Caco-2 (cell line): ENCODE measurements at places on chromosomes 6 and 20. TPM values are rescaled to one million over a fixed set of nuclear protein-coding genes. Genes with fewer than 3 reads are reported as not detected.
A peak's percentile ranks its signal among the peaks of the same experiment; 100 is the strongest.

- no peaks in the 10 kb centered on the region for H3K36me3 ChIP-seq
- no peak overlapping the region for H3K27ac ChIP-seq
- no peak for DNase-seq
- no peak overlapping the region for H3K4me3 ChIP-seq
- no peaks in the 10 kb centered on the region for H3K4me1 ChIP-seq
These were observed 748.9 kb upstream of the ADGRB3 start for GRCh38 chr6:67886036-67886707.

- no peaks in the 10 kb centered on the region for H3K36me3 ChIP-seq
- no peak for DNase-seq
- H3K27me3 ChIP-seq: no peaks in the 10 kb centered on the region
- H3K4me3 ChIP-seq: no peak overlapping the region
- H3K27ac ChIP-seq: no peak overlapping the region
- H3K4me1 ChIP-seq: 0 out of 2 replicates have a peak, but pooled peaks cover 5% of the 10 kb centered on the region
These were observed 97.8 kb upstream of the JAG1 start for GRCh38 chr20:10771435-10772140.

GRCh38 chr6:142155895-142156757 is 9.1 kb downstream of the VTA1 start:
- no peak overlapping the region for H3K27ac ChIP-seq
- H3K36me3 ChIP-seq: no peaks in the 10 kb centered on the region
- DNase-seq: no peak
- no peaks in the 10 kb centered on the region for H3K4me1 ChIP-seq

TNXB gene
- 2.7 and 3.9 TPM in 2 replicates for total RNA-seq

PTK7 gene
- 175 and 180 TPM in 2 replicates for total RNA-seq

DNA sequence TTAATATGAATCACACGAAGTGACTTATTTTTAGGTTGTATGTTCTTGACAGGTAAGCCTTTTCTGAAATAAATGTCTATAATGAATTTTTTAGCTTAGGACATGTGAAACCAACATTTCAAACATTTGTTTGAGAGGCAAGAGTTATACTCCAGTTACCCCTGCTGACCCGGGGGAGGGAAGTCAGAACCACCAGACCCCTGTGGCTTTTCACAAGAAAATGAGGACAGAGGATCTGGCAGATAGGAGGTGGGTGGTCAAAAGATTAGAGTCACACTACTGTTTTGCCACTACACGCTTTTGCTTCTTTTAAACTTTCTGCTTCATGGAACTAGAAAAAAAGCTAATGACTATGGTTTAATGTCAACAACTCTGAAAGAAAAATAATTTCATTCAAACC is 27.5 kb upstream of the ADGRF4 start:
- H3K27me3 ChIP-seq: no peaks in the 10 kb centered on the region
- no peak overlapping the region for H3K27ac ChIP-seq
- DNase-seq: no peak
- peaks cover 15% of the 10 kb centered on the region for H3K4me1 ChIP-seq

DNA sequence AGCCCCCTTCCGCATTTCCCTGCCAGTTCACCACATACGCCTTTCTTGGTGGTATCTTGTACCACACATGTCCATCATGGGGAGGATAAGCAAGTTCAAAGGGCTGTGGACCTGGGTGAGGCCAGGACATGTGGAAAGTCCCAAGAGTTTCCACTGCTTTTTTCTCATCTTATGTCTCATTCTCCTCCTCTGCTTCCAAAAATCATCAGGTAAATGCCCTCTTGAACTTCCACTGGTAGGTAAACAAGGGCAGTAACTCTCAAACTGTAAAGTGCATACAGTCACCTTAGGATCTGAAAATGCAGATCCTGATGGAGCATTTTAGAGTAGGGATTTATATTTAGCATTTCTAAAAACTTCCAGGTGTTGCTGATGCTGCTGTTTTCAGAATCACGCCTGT is 7.9 kb upstream of the SIRT5 start:
- no peak for DNase-seq
- no peaks in the 10 kb centered on the region for H3K27me3 ChIP-seq
- H3K4me3 ChIP-seq: no peak overlapping the region
- H3K36me3 ChIP-seq: no peaks in the 10 kb centered on the region
- H3K27ac ChIP-seq: no peak overlapping the region

DNA sequence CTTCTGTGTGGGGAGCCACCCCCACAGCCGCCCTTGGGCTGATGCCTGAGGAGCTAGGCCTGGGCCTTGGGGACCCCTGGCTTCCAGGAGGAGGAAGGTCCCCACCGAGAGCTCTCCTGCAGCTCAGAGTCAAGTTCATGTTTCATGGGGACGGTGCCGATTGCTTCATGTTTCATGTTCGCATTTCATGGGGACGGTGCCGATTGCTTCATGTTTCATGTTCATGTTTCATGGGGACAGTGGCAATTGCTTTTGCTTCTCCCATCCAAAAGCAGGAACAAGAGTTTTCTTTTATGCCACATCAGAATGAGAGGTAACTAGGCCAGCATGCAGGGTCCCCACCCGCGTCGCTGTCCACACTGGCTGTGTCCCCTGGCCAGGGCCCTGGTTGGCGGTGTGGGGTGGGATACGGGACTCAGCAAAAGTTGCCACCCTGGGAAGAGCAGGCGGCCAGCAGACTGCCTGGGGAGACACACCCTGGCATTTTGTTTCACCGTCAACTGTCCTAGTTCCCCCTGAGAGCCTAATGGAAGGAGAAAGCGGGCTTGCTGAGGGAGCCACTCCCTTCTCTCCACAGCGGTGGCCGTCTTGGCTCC is 46.0 kb downstream of the DACT2 start:
- DNase-seq: no peak
- peaks cover 39% of the 10 kb centered on the region for H3K4me1 ChIP-seq
- peak overlapping the region; percentile 15; the same call in 1 of the 2 replicates for H3K4me3 ChIP-seq

GRCh38 chr6:45574885-45575284 is 197.2 kb upstream of the SUPT3H start:
- no peak for DNase-seq
- no peak overlapping the region for H3K4me3 ChIP-seq
- no peaks in the 10 kb centered on the region for H3K4me1 ChIP-seq

GRCh38 chr20:49275636-49276035 is 2.2 kb downstream of the ZNFX1 start:
- H3K4me3 ChIP-seq: no peak overlapping the region
- peaks cover 25% of the 10 kb centered on the region for H3K36me3 ChIP-seq
- no peak for DNase-seq
- H3K27ac ChIP-seq: no peak overlapping the region
- no peaks in the 10 kb centered on the region for H3K27me3 ChIP-seq

DNA sequence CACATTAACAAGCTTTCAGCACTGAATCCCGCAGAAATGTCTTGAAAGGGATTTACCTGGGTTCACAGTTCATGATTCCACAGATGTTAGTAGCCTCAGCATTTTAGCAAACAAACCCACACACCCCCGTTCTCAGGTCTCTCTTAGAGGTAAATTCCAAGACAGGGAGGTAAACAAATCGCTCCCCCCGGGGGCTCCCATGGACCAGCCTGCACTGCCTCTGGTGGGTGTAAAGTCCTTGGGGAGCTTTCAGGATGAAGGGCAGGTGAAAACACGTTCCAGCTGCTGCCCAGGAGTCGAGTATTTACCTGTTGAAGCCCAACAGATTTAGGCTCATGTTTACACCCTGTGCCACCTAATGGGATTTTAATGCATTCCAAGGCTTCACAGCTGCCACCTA is 187.0 kb upstream of the FOXQ1 start:
- H3K27ac ChIP-seq: no peak overlapping the region
- H3K4me3 ChIP-seq: no peak overlapping the region
- no peaks in the 10 kb centered on the region for H3K36me3 ChIP-seq
- peak; percentile 72 for DNase-seq
- no peaks in the 10 kb centered on the region for H3K27me3 ChIP-seq
- peaks cover 13% of the 10 kb centered on the region for H3K4me1 ChIP-seq

DNA sequence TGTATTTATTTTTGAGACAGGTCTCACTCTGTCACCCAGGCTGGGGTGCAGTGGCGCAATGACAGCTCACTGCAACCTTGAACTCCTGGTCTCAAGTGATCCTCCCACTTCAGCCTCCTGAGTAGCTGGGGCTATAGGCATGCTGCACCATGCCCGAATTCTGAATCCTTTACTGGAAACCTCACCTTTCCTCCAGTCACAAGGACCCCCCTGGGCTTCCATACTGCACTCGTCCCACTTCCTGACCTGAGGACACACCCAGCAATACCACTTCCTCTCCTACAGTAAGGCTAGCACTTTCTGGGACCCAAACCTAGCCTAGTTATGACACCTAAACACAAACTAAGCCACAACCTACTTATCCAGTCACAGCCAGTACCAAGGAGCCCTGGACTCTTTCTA is 68.2 kb downstream of the FAM217A start:
- no peak overlapping the region for H3K4me3 ChIP-seq
- H3K27me3 ChIP-seq: no peaks in the 10 kb centered on the region
- no peaks in the 10 kb centered on the region for H3K36me3 ChIP-seq
- H3K27ac ChIP-seq: no peak overlapping the region

MPIG6B gene
- not detected in 2 replicates for total RNA-seq

DNA sequence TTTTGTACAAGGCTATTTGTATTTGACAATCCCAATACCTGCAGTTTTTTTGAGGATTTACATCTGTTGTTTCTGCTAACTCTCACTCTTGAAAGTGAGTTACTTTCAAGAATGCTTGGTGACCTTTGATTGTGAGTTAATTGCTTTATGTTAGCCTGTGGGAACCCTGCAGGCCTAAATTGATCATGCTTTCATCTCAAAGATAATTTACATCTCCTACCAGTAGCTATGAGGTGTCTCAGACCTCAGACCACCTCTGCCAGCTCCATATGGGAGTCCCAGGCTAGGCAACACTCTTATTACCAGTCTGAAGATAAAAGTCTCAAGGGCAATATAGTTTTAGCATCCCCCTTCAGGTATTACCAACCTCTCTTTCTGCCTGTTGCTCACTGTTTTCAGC is 116.4 kb upstream of the THEMIS start:
- no peak for DNase-seq
- no peak overlapping the region for H3K27ac ChIP-seq
- no peaks in the 10 kb centered on the region for H3K4me1 ChIP-seq
- no peak overlapping the region for H3K4me3 ChIP-seq
- no peaks in the 10 kb centered on the region; the same call in 1 of the 2 replicates for H3K36me3 ChIP-seq
- H3K27me3 ChIP-seq: no peaks in the 10 kb centered on the region

DNA sequence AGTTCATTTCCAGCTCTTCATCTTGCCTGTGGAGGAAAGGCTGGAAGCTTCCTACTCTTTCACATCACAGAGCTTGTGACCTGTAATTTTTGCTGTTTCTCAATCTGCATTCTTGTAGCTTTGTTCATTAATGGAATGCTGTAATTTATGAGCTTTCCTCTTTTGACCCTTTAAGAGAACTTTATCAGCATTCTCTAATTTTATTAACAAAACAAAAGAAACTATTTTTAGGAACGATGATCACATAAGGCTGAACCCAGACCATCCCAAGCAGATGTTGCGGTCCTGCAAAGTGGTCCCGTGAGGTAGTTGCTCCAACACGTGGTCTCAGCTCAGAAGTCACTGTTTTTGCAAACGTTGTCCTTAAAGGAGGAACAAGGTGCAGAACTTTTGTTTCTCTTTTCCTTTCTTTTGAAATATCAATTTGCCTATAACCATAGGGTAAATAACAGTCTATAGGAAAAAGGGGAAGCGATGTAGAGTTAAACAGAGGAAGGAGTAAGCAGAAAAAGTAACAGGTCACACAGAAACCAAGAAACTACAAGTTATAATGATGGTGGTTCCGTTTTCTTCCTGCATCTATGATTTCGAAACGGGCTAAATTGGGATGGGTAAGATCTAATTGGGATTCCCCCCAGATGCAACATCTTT is 121.3 kb upstream of the PHACTR1 start:
- H3K4me3 ChIP-seq: no peak overlapping the region
- no peaks in the 10 kb centered on the region for H3K36me3 ChIP-seq
- no peaks in the 10 kb centered on the region for H3K27me3 ChIP-seq
- peaks cover 10% of the 10 kb centered on the region for H3K4me1 ChIP-seq
- no peak overlapping the region for H3K27ac ChIP-seq

ENPP5 gene
- 1.4 and 2.3 TPM in 2 replicates for total RNA-seq

SRC gene
- 197 and 222 TPM in 2 replicates for total RNA-seq

GRCh38 chr6:37668251-37668650 is 29.4 kb downstream of the MDGA1 start:
- no peak overlapping the region for H3K4me3 ChIP-seq
- no peaks in the 10 kb centered on the region for H3K27me3 ChIP-seq
- DNase-seq: no peak
- H3K4me1 ChIP-seq: peaks cover 44% of the 10 kb centered on the region
- no peak overlapping the region for H3K27ac ChIP-seq
- H3K36me3 ChIP-seq: no peaks in the 10 kb centered on the region

DNA sequence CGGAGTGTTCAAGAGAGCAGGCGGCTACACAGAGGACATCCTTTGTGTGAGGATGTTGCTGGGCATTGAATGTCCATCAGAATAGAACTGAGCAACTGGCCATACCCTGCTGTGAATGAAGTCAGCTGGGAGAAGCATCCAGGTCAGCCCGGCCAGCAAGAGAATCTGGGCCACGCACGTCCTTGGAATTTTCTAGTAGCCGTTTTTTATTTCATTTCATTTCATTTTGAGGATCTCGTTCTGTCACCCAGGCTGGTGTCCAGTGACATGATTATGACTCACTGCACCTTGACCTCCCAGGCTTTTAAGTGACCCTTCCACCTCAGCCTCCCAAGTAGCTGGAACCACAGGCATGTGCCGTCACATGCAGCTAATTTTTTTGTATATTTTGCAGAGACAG is 97.9 kb downstream of the SSR1 start:
- H3K4me3 ChIP-seq: no peak overlapping the region
- H3K27ac ChIP-seq: no peak overlapping the region
- DNase-seq: no peak

CABLES2 gene
- total RNA-seq: 30.7 and 36.4 TPM in 2 replicates

GRCh38 chr20:22827916-22828315 is 207.2 kb upstream of the SSTR4 start:
- H3K4me1 ChIP-seq: peaks cover 25% of the 10 kb centered on the region
- peak overlapping the region; percentile 52 for H3K27ac ChIP-seq
- H3K27me3 ChIP-seq: no peaks in the 10 kb centered on the region
- peak; percentile 50 for DNase-seq

IPCEF1 gene
- 1.4 and 1.9 TPM in 2 replicates for total RNA-seq

LINC00237 gene
- total RNA-seq: 1.5 and 1.8 TPM in 2 replicates

GRCh38 chr6:153941768-153942167 is 97.3 kb upstream of the OPRM1 start:
- H3K4me3 ChIP-seq: no peak overlapping the region
- H3K36me3 ChIP-seq: no peaks in the 10 kb centered on the region; the same call in 1 of the 2 replicates
- DNase-seq: peak; percentile 83
- no peaks in the 10 kb centered on the region for H3K27me3 ChIP-seq

DNAH8 gene
- not detected in 2 replicates for total RNA-seq

- no peaks in the 10 kb centered on the region for H3K36me3 ChIP-seq
- no peaks in the 10 kb centered on the region for H3K27me3 ChIP-seq
- no peaks in the 10 kb centered on the region for H3K4me1 ChIP-seq
- DNase-seq: no peak
- H3K27ac ChIP-seq: no peak overlapping the region
These were observed 158.3 kb downstream of the OPRM1 start for GRCh38 chr6:154197196-154197860.
